Activated naive CD4-positive, alpha-beta T cell treated with anti-CD3 and anti-CD28 coated beads for 36 hours (primary cell): ENCODE measurements at places on chromosomes 4 and X. TPM values are rescaled to one million over a fixed set of nuclear protein-coding genes. Genes with fewer than 3 reads are reported as not detected.

ARMCX1 gene
- 2.6 TPM for total RNA-seq

EGF gene
- not detected for total RNA-seq

CBLL2 gene
- not detected for total RNA-seq

RHOH gene
- total RNA-seq = 87.5 TPM

NRK gene
- not detected for total RNA-seq

GAB3 gene
- total RNA-seq = 1.4 TPM

MND1 gene
- 52.6 TPM for total RNA-seq

ADH1A gene
- total RNA-seq = not detected

GNRHR gene
- not detected for total RNA-seq

SEL1L3 gene
- total RNA-seq = 38.2 TPM

TRAPPC2 gene
- total RNA-seq = 9.6 TPM

DHRSX gene
- total RNA-seq = 18.8 TPM

NOX1 gene
- not detected for total RNA-seq

LDB2 gene
- total RNA-seq = not detected

PNMA3 gene
- total RNA-seq = 0.98 TPM

SOWAHD gene
- not detected for total RNA-seq

MXRA5 gene
- total RNA-seq = not detected

PI4K2B gene
- total RNA-seq = 40.1 TPM

AKAP14 gene
- not detected for total RNA-seq

BEND4 gene
- total RNA-seq = 0.20 TPM

SLIT2 gene
- total RNA-seq = not detected

C1GALT1C1 gene
- total RNA-seq = 11.7 TPM

PCDH11X gene
- not detected for total RNA-seq

CAPN6 gene
- not detected for total RNA-seq
